Mesenteric fat pad (tissue), 1 donor: ENCODE measurements at places on chromosomes 3 and 15. TPM values are rescaled to one million over a fixed set of nuclear protein-coding genes. Genes with fewer than 3 reads are reported as not detected.

- DNase-seq, result no peak
Measured at GRCh38 chr3:169992781-169993180, 26.2 kb downstream of the SEC62 start.

DNA sequence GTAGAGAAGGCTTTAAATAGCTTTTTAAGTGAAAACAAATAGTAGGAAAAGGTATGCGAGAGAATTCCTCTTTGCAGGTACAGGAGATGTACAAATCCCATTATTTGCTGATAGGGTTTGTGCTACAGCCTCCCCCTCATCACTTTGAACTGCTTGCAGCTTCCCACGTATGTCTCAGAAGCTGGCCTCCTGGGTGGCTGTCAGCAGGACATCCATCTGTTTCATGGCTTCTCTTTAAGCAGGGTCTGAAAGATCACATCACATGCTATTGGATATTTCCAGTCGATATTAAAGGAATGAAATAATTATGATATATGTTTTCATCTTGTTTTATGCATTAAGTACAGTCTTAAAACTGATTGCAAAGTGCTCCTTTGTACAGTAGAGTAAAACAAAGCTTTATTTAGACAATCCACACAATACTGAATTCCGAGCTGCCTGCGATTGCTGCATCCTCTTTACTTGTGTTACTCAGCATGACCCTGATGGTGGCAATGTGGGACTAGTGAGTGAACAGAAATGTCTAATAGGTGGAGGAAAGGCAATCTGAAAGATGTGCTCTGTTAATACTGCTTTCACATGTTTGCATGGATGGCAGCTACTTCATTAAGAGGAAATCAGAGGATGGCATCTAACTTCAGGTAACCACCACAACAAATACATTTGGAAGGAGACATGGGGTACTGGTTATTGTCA, 930.6 kb upstream of the SEMA6D start:
- DNase-seq, result no peak

- DNase-seq, result no peak
Measured at GRCh38 chr3:119783883-119784282, 2.0 kb downstream of the NR1I2 start.

- no peak for DNase-seq
Measured at GRCh38 chr3:98574132-98574531, 19.3 kb downstream of the CPOX start.

- no peak for DNase-seq
Measured at GRCh38 chr3:123075359-123075758, 8.5 kb downstream of the PDIA5 start.

GRCh38 chr3:155701882-155702465, 42.9 kb downstream of the PLCH1 start:
- no peak for DNase-seq

DNA sequence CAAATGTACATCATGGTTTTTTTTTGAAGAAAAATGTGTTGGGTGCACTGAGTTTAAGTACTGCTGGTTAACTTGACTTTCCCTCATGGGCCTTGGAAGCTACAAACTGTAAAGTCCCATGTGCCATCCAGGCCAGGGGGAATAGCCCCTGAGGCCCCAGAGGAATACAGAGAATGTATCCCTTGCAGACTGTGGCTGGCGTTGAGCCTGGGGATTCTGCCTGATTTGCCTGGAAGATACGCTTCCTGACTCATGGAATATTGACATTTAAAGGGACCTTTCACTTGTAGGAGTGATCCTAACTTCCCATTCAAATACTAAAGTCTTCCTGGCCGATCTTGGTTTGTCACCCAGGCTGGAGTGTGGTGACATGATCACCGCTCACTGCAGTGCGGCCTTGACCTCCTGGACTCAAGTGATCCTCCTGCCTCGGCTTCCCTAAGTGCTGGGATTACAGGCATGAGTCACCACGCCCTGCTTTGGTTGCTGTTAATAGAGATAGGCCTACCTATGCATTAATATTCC, 42.0 kb downstream of the ADAMTSL3 start:
- DNase-seq, result no peak

- no peak for DNase-seq
Measured at GRCh38 chr15:45802140-45802539, 167.3 kb downstream of the SQOR start.

- DNase-seq, result no peak
Measured at GRCh38 chr15:82852941-82853561, 43.6 kb downstream of the WHAMM start.

DNA sequence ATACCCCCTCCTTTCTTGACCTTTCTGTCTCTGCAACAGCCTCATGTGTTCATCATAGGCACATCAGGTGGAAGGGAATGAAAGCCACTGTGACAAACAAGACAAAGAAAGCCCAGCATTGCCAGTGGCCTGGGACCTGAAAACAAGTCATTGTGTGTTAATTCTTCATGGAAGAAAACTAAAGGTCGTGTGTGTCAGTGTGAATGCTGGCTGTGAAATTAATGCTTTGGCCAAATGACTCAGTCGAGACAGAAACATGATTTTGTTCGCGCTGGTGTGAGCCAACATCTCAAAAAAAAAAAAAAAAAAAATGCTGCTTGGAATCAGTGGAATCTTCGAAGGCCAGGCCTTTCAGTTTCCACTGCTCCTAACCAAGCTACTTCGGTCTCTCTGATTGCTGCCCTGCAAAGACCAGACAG, 386.5 kb upstream of the PROK2 start:
- no peak for DNase-seq

- no peak for DNase-seq
Measured at GRCh38 chr3:71955240-71956068, 170.5 kb upstream of the PROK2 start.

- no peak for DNase-seq
Measured at GRCh38 chr3:165549037-165549436, 288.2 kb downstream of the BCHE start.

DNA sequence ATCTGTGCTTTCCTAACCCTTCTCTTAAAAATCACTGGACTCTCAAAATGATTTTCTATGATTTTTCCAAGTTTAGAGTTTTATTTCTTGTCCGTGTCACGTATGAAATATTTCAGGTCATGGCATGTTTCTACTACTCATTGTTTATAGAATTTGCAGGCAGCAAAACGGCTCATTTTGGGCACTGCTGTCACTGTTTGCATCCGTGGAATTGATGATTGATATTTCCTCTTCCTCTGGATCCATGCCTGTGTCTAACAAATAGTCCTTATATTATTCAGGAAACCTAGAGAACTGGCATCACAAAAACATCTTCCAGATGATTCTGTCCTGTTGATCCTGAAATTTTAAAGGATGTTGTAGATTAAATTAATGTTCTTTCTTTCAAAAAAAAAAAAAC, 47.6 kb downstream of the LARS2 start:
- DNase-seq, result no peak

DNA sequence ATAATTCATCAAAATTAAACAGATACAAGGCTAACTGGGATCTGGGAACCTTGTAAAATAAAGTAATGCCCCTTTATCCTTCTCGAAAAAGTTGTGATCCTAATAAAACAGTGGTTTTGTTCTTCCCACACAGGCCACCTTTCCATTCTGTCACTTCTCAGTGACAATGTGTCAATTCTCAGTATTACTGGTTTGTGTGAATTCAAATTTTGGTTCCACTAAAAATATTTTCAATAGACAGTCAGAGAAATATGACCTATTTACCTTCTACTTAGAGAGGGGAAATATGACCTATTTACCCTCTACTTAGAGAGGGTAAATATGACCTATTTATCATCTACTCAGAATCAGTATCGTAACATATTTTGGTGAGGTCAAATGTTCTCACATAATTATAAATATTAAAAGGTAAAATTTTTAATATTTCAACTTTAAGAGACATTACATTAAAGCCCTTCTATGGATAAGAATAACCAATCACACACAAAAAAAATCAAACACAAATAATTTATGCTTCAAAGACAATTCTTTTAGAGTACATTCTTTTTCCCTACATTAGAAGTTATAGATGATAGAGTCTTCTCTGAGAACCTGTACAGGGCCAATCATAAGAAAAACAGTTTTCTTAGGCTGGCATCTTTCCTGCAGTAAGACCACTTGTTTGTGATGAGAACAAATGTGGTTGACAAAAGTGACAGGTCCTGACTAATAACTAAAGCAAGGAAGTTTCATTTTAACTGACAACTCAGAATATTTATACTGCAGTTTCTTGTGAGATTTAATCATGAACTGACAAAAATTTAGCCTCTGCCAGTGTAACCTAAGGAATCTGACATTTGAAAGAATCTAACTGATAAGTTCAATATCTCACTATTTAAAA, 323.3 kb downstream of the DIPK2A start:
- DNase-seq, result no peak

- no peak for DNase-seq
Measured at GRCh38 chr3:171801738-171802589, 8.3 kb downstream of the PLD1 start.

- DNase-seq, result no peak
Measured at GRCh38 chr15:62306851-62307504, 141.9 kb upstream of the C2CD4B start.

DNA sequence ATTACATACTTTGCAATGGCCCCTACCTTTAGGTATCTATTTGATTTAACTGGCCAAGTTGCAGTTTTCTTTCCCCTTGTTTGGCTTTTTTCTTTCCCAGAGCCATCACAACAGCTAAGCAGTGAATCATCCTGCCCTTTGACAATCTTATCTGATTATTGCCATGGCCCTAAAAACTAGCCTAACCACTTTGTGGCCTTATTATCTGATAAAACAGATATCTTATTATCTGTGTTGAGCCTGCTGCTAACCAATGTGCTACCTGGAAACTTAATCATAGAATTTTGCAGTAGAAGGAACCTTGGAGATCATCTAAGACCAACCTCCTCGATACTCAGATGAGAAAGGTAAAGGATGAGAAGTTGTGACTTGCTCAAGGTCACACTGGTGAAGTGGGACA, 37.1 kb downstream of the EIF4E3 start:
- DNase-seq, result no peak

- DNase-seq, result no peak
Measured at GRCh38 chr15:60264566-60264965, 133.2 kb downstream of the ANXA2 start.

Gene TNNC1
- total RNA-seq, result not detected

Gene SCAMP2
- 108 TPM for total RNA-seq

Gene DPPA4
- total RNA-seq, result not detected

Gene REC114
- total RNA-seq, result not detected

Gene KCNMB2
- not detected for total RNA-seq

Gene ADAMTS9
- 273 TPM for total RNA-seq
